ENCODE measurements at places on chromosomes 6 and 20.
A peak's percentile ranks its signal among the peaks of the same experiment; 100 is the strongest.

DNA sequence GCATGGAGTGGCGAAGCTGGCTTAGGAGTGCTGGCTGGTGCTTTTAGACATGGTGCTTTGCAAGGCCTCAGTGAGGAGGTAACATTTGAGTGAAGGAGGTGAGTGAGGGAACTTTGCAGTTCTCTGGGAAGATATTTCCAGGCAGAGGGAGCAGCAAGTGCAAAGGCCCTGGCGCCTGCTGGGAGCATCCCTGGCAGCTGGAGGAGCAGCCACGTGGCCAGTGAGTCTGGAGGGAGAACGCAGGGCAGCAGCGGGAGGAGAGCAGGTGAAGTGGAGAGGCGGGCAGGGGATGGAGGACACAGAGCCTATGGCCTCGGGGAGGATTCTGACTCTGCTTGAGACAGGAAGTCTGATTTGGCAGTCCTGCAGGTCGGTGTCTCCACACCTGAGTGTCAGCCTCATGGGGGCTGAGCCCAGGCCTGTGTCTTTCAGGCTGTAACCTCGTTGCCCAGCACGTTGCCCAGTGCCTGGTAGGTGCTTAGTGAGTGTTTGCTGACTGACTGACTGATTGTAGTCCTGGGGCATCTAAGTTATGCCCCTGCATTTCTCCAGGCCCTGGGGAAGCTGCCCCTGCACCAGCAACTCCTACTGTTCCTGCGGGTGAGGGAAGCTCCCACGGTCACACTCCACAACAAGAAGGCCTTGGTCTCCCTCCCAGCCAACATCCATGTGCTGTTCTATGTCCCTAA lies 11.0 kb upstream of the BPIFB4 start:
- no peak for DNase-seq

DNA sequence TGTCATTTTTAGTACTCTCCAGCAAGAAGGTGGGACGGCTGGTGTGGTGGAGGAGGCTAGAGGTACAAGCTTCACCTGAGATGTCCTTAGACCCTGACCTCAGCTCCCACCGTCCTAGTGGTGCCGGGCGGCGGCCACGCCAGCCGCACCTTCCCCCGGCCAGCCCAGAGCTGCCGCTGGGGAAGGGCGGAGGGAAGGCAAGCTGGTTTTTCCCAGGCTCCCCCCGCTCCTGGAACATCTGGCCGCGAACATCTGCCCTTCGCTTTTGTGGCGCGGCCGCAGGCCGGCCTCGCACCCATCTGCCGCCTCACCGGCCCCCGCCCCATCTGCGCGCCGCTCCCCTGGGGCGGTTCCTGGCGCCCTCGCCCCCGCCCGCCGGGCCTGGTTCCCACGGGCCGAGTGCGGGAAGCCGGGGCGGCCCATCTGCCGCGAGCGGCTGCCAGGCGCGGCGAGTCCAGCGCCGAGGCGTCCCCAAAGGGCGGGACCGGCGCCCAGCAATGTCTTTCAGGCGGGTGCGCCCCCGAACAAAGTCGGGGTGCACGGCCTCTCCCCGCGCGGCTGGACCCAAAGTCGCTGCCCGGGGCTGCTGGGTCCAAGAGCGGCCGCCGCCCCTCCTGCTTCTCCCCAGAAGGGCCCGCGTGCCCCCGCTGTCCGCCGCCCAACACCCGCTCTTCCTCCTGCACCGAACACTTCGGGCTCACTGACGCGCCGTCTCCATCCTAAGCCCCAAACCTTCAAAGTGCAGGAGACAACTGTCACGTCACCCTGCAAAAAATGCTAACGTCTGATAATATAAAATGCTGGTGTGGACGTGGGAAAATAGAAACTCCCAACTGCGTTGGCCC lies 17.3 kb upstream of the ID1 start:
- DNase-seq = no peak

GRCh38 chr6:42764911-42765648 lies 16.8 kb upstream of the BICRAL start:
- DNase-seq = no peak

DNA sequence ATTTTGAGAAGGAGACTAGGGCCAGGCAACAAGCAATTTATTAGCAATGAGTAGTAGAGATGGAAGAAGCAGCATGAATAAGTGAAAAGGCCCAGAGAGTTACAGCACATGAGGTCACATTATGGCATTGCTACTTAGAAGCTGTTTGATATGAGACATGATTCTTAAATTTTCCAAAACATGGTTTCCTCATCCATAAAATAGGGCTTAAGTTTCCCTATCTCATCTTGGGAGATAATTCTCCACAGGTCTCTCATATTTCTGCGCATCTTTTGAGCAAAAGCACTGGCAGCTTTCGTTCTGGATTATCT lies 656.1 kb downstream of the EPHA7 start:
- DNase-seq = no peak

GRCh38 chr6:113662093-113662665 lies 195.0 kb upstream of the MARCKS start:
- DNase-seq = no peak

DNA sequence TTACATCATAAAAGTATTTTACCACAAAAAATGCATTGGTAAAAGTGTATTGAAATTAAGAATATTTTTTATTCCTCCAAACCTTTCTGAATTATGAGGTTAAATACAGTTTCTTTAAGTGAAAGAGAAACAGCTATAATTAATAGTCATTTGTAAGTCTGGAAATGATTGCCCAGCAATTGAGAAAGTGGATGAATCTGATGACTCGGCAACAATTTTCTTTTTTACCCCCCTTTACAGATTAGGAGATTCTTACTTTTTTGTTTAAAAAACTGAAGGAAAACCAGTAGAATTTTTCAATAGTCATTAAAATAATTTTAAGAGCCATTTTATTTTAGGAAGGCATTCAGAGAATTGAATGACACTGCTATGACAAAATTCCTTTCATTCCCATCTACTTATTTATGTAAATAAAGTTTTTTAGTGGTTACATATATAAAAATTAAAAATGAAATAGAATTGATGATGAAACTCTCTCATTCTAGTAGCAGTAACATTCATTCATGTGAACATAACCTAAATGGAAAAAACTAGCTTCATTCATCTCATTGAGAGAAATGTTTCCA lies 169.6 kb upstream of the PRND start:
- no peak for DNase-seq

DNA sequence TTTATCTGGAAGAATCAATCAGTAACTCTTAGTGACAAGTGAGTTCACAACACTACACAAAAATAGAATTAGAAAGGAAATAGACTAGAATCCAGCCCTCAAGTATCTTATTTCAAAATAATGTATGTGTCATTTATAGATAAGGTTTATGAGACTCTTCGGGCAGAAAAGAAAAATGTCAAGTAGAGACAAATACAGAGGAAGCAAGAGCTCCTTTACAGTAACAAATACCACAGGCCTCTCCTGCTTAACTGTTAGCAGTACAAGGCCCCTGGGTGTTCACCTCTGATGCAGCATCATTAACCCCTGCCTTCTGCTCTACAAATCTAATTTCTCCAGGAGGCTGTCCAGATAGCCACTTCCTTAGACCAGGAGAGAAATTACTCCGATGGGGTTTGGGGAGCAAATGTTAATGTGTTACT lies 76.7 kb downstream of the UBE3D start:
- no peak for DNase-seq

DNA sequence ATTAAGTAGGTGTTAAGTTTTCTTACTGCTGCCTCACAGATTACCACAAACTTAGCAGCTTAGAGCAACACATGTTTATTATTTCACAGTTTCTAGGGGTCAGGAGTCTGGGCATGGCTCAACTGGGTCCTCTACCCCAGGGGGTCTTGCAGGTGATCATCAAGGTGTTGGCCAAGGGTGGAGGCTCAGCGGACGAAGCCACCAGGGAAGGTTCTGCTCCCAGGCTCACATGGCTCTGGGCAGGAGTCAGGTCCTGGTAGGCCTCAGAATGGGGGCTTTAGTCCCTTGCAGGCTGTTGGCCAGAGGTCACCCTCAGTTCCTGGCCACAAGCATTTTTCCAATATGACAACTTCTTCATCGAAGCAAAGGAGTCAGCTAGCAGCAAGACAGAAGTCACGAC lies 362.5 kb downstream of the PREX1 start:
- no peak for DNase-seq

- DNase-seq = no peak
Observed at GRCh38 chr6:121657972-121658371, 222.5 kb downstream of the GJA1 start.

DNA sequence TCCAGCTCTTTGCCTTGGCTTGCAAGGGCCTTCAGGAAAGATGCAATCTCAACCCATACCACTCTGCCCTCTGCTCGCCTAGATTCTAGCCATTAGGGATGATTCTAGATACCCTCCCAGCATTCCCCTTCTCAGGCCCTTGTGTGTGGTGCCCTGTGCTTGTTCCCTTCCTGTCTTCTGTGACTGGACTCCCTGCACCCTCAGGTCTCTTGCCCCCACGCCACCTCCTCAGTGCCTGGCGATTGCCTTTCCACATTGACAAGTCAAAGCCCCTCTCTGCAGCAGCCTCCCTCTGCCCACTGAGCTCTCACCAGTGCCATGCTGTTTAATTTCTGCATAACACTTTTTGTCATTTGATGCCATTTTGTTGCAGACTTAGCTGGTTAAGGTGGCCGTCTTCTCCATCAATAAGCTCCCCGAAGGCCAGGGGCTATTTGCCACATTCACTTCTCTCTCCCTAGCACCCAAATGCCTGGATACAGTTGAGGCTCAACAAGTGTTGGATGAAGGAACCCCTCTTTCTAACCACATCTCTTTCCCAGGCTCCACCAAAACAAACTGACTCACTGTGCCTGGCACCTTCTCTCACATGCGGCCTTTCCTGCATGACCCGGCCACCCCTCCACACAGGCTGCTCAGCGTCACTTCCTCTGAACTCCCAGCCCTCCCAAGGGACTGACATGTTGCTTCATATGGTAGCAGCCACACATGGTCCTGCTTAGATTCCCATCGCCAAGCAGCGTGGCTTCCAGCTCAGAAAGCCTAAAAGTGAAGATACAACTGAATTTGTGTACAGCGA lies 4.6 kb upstream of the TXNDC5 start:
- DNase-seq = no peak

DNA sequence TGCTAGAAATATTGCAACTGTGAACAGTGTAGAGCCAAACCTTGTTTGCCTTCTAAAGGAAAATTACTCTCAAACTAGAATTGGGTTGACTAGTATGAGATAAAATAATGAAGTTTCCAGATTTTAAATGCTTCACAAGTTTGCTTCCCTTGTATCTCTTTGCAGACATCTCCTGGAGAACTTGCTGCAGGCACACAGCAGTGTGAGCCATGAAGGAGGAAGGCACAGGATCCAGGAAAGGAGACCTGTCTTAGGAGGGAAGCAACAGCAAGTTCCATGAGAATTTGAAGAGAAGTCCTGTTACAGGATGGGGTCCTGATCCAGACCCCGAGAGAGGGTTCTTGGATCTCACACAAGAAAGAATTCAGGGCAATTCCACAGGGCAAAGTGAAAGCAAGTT lies 115.9 kb downstream of the BMP7 start:
- no peak for DNase-seq

- DNase-seq = no peak
Observed at GRCh38 chr6:52925042-52925441, 15.5 kb upstream of the GSTA3 start.

DNA sequence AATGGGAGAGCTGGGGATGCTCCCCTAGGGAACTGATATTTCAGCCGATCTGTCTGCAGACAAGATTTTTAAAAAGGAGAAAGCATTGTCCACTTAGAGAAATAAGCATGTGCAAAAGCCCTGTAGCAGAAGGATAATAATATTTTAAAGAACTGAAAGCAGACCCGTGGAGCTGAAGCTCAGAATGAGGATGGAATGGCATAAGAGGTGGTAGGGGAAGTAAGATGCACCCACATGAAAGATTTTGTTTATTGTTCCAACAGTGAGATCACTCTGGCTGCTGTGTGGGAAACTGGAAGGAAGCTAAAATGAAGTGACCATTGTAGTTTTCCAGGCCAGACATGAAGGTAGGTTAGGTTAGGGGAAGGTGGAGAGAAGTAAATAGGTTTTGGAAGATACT lies 266.4 kb upstream of the PRDM1 start:
- no peak for DNase-seq

- peak; percentile 90 for DNase-seq
Observed at GRCh38 chr6:159760602-159761057, 1.2 kb upstream of the ACAT2 start.

DNA sequence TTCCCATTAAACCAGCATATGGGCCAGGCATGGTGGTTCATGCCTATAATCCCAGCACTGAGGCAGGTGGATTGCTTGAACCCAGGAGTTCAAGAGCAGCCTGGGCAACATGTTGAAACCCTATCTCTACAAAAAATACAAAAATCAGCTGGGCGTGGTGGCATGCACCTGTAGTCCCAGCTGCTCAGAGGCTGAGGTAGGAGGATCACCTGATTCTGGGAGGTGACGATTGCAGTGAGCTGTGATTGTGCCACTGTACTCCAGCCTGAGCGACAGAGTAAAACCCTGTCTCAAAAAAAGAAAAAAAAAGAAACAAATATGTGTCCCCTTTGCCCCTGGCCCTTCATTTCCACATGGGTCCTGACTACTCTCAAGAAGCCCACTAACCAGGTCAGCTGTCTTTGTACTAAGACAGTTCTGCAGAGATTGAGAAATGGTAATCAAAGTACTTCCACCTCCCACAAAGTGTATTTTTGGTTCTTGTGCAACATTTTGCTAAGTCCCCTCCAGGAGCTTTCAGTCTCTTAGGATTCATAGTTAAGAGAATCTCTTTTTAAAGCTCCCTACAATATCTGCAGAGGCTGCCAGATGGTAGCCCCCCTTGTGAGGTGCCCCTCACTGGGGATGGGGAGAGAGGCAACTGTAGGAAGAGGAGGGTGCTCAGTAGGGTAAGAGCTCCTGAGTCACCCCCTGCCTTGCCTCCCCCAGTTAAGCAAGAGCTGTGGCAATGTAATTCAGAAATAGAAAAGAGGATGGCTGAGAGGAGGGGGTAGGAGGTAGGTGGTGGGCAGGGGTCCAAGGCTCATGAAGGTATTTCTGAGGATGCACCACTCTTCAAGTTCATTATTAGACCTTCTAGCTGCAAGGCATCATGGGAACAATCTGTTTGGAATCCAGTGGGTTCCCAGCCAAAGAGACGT lies 16.5 kb upstream of the WFDC2 start:
- no peak for DNase-seq

- DNase-seq = peak; percentile 87
Observed at GRCh38 chr20:50144362-50144761, 9.2 kb downstream of the PEDS1 start.

DNA sequence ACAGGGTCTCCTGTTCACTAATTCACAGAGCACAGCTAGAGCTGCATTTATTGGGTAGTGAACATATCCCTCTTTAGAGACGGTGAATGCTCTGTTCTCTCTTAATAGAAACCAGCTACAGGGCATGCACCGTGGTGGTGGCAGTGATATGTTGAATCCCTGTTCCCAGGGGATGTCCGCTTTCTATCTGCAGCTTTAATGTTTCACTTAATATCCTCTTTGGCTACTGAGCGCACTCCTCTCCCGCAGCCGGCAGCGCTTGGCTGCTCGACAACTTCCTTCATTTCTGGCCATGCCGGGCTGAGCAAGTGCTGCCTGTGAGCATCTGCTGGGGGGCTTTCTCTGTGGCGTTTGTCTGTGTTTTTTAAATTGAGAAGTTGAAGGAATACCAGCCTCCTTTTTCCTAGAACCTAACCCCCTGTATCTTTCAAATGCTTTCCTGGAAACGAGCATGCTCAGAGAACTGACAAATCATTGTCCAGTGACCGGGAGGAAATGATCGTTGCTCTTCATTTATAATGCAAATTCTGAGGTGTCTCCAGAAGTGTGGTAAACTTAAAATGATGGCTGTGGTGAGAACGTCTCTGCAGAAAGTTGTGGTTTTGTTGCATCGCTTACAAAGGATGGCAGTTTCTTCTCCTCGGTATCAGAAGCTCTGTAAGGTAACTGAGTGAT lies 297.9 kb downstream of the UTRN start:
- no peak for DNase-seq

- peak; percentile 56 for DNase-seq
Observed at GRCh38 chr20:53547664-53548239, 45.9 kb downstream of the ZNF217 start.
